ENCODE measurements at places on chromosomes 4 and X.

- no peak for DNase-seq
These were observed 120.8 kb upstream of the SFRP2 start for GRCh38 chr4:153909672-153910071.

DNA sequence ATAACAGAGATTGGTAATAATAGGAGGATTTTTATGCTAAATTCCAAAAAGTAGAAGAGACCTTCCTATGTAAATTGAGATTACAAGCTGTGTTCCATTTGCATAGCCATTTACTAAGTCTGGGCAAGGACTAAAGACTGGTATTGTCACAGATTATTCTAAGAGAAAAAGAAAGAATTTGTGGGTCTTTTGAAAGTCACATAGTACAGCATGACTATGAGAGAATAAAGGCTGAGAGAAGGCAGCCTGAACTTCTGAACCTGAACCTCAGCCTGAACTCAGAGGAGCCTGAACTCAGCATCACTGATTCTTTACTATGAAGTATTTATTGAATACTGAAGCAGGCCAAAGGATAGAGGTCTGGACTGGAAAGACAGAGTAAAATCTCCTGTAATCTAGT is 297.5 kb downstream of the STPG2 start:
- no peak for DNase-seq

- no peak for DNase-seq
These were observed 3.6 kb upstream of the SLAIN2 start for GRCh38 chr4:48337731-48338130.

DNA sequence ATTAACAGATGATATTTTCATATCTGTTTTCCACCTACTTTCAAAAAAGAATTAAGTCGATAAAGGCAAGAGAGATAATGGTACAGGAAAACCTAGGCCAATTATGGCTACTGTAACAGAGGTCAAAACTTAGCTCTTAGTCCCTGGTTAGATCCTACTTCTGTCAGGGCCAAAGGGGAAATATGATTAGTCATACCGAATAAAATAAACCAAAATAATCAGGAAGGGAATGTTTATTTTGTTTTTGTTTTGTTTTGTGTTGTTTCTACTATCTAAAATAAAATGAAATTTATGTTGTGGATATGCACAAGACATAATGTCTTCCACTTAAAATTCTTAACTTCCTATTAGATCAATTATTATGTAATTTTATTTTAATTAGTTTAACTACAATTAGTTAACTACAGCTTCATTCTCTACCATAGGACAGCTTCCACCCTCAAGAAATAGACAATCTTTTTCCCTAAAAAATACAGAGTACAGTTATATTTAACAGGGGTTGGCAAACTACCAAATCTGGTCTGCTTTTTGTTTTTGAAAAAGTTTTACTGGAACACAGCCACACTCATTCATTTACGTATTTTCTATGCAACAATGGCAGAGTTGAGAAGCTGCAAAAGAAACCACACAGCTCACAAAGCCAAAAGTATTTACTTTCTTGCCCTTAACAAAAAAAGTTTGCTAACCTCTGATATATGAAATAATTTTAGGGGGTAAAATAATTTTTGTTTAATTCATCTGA is 25.4 kb downstream of the TMEM47 start:
- no peak for DNase-seq

DNA sequence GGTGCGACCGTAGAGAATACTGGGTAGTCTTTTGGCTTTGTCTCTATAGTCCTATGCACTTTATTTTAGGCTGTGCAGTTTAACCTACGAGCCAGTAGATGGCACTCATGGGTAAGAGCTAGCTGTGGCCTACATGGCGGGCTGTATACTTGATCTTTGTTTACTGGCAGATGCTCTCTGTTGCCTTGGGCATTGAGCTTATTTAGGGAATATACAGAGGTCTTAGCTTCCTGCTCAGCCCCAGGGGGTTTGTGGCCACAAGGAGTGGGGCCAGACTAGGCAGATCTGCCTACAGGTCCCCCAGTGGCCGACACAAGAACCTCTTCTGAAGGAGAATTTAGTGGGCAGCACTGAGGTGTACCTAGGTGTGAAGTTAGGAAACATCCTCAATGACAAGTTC is 227.6 kb upstream of the HDX start:
- DNase-seq, result no peak

DNA sequence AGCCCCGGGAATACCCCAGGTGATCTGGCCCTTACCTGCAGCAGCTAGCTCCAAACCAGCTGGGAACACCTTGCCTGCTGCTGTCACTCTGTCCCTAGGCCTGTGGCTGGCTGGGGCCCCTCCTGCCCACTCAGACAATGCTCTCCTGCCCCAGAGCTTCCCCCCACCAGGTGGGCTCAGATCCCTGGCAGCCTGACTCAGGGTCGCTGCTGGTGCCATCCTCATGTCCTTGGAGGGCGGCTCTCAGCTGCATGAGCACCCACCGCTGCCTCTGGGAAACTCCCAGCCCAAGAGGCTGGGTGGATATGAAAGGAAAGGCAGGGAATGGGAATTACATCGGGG is 15.8 kb downstream of the C4orf50 start:
- DNase-seq, result no peak
